ENCODE measurements at places on chromosomes 5 and 9. TPM values are rescaled to one million over a fixed set of nuclear protein-coding genes. Genes with fewer than 3 reads are reported as not detected.

Gene ORM2
- total RNA-seq, result not detected

Gene GZMA
- not detected for total RNA-seq

Gene ELAVL2
- 2.2 TPM for total RNA-seq

Gene SLC45A2
- not detected for total RNA-seq

Gene PPP3R2
- total RNA-seq, result not detected

Gene DAPK1
- 63.7 TPM for total RNA-seq

Gene SHISAL2B
- total RNA-seq, result not detected

Gene CCDC180
- 0.79 TPM for total RNA-seq

Gene GPR150
- 0.29 TPM for total RNA-seq

Gene IL31RA
- total RNA-seq, result 1.7 TPM

Gene PCDHGC4
- total RNA-seq, result 1.3 TPM

Gene PDE6A
- total RNA-seq, result not detected

Gene IFNA6
- not detected for total RNA-seq

Gene UNC5A
- 0.66 TPM for total RNA-seq

Gene MARCHF11
- not detected for total RNA-seq

Gene RPL7A
- total RNA-seq, result 2,011 TPM

Gene NUTM2G
- total RNA-seq, result not detected
